ENCODE measurements at places on chromosomes 7 and 10.

DNA sequence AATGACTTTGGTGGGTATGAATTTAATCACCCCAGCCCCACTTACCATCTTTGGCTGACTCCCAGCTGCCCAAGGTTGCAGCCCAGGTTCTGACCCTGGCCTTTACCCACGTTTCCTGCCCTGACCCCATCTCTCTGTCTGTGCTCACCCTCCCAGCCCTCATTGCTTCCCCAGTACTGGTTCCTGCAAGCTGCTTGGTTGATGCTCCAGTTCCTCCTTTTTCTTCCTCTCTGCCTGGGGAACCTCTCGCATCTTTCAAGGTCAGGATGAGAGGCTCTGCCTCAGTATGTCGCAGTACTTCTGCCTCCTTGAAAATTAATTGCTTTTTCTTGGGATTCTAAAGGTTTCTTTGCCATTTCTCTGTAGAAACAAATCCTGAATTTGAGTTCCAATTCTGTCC lies 263.8 kb upstream of the ZNF32 start:
- DNase-seq: no peak

DNA sequence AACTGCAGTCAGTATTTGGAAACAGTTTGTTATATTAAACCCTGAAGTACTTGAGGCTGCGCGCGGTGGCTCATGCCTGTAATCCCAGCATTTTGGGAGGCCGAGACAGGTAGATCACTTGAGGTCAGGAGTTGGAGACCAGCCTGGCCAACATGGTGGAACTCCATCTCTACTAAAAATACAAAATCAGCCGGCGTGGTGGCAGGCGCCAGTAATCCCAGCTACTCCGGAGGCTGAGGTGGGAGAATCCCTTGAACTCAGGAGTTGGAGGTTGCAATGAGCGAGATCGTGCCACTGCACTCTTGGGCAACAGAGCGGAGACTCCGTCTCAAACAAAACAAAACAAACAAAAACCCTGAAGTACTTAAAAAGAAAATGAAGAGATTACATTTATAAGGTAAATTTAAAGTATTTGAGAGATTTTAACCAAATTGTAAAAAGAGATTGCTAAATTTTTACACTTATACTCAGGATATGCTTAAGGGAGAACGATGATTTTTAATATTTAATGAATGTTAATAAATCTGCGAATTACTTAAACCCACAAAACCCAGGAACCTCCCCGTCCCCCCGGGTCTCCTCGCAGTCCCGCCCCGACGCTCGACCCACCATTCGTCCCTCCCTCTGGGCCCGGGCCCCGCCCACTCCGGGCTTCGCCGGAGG lies 425 bp upstream of the MTG1 start:
- DNase-seq: no peak

GRCh38 chr10:32333849-32334248 lies 13.1 kb downstream of the EPC1 start:
- no peak for DNase-seq

DNA sequence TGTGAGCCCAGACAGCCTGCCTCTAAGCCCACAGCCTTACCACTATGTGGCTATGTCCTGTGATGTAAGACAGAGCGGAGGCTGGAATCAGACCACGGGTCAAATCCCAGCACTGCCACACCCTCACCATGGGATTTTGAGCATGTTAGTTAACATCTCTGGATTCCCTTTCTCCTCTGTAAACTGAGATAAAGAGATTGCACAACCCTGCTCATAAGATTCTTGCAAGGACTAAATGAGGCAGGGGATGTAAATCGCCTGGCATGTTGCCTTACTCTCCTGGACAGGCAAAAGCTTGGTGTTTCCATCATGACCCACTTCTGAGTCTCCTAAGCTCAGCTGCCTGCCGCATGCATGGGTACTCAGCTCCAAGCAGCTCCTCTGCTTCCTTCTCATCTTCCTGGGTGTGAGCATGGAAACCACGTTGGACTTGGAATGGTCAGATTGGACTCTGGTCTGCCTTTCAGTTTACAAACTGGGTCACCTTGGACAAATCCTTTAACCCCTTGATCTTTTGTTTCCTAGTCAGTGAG lies 41.3 kb upstream of the MTURN start:
- DNase-seq: no peak

DNA sequence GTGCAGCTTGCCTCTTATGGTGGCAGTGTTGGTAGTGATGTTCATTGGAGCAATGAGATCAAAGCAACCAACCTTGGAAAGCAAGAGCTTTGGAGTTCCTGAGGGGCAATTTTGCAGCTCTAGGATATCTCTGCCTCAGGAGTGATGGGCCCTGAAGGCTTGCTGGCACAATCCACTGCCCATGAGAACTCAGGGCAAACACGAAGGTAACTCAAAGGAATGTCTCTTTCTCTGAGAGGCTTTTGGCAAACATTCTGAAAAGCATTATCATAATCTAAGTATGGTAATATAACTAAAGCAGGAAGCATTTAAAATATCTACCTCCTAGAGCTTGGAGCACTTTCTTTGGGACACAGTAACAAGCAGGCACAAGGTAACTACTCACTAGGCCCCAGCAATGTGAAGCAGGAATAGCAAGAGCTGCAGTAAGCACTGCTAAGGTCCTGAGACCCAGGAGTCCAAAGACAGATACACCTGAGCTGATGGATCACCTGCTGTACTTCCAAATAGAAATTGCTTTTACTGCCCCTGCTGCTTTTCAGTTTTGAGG lies 103.1 kb downstream of the NRF1 start:
- DNase-seq: no peak

GRCh38 chr7:116679500-116679899 lies 7.5 kb downstream of the MET start:
- DNase-seq: no peak

- no peak for DNase-seq
These were observed 199.9 kb downstream of the CAMK1D start for GRCh38 chr10:12549297-12549696.
